Stimulated activated CD8-positive, alpha-beta memory T cell treated with anti-CD3 and anti-CD28 coated beads, Interleukin-4, amount 100 ng/mL, for 1 hour (primary cell): ENCODE measurements at places on chromosomes 3 and 15.
A peak's percentile ranks its signal among the peaks of the same experiment; 100 is the strongest.

- DNase-seq = no peak
These were observed 34.3 kb downstream of the PRR23E start for GRCh38 chr3:127226946-127227842.

GRCh38 chr15:58247855-58248842 lies 110.0 kb downstream of the AQP9 start:
- no peak for DNase-seq

- no peak for DNase-seq
These were observed 577.6 kb upstream of the MDFIC2 start for GRCh38 chr3:70890020-70890394.

GRCh38 chr15:88202231-88202630 lies 54.3 kb downstream of the NTRK3 start:
- no peak for DNase-seq

DNA sequence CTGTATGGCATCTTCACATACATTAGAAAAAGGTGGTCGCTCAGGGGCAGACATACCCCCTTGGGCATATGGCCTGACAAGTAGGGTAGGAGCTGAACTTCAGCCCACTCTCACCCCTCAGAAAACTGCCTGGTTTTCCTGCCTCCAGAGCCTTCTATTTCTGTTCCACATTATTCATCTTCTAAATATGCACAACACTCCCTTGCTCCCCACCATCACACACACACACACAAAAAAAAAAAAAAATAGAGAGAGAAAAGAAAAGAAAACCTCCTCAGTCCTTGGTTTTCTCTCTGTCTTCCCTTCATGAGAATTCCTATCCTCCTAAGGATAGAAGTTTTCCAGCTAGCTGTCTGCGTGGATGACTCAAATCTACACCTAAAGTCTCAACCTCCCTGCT lies 5.6 kb upstream of the ROPN1 start:
- DNase-seq = no peak

DNA sequence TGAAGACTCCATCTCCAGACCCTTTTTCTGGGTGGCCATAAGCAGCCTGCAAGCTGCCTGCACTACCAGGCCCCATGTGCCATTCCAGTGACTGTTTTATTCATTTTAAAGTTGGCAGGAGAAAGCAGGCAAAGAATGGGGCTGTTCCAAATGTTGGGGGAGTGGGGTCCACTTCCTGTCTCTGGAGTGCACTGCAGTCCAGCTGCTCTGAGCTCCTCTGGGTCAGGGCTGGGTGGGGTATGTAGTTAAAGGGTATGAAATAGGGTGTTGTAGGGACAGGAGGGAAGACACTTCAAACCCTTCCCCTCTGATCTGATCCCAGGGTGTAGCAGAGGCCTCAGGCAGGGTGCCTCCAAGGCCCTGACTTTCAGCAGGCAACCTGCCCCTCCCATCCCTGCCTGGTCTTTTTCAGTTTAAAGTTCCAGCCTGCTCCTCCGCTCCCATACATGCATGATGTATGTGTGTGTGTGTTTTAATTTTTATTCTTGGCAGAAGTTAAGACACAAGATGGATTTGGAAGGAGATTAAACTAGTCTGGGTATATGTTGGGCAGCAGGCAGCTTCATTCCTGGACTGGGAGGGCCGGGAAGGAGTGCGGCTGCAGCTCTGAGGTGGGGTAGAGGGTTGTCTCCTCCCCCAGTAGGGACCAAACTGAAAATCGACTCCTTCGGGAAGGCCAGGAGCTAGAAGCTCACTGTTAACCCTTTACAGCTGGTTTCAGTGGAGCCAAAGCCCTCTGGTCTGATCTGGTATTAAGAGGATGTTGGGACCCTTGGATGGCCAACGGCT lies 17.3 kb downstream of the BOC start:
- no peak for DNase-seq

DNA sequence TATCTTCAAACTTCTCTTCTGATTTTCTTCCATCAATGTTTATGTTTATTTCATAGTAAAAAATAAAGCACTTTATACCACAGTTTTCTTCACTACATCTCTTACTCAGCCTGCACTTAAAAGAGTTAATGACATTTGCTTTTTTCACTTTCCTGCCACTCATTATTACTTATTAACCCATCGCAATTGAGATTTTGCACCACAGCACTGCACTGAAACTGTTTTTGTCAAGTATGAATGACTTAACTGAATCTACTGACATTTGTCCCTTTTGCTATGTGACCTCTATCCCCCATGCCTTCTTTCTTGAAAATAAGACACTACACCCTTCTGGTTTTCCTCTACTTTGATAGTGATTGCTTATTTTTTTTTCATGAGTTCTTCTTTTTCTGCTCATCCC lies 739.7 kb upstream of the DPPA4 start:
- no peak for DNase-seq

DNA sequence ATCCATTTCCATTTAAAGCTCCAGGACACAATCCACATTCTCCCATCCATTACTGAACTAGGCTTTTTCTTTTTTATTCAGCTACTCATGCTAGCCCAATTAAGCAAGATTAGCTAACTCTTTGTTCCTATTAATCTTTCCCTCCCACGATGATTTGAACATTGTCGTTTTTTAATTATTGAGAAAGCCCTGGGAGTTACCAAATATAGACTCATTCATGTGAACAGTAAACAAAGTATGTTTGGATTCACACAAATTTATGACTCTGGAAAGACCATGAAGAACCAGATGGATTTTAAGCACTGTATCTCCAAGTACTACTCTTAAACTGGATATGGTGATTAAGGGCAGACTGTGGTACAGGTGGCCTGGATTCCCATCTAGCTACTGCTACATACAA lies 82.2 kb downstream of the STRIT1 start:
- no peak for DNase-seq

- no peak for DNase-seq
These were observed 1505.7 kb upstream of the CADM2 start for GRCh38 chr3:83453056-83453455.

DNA sequence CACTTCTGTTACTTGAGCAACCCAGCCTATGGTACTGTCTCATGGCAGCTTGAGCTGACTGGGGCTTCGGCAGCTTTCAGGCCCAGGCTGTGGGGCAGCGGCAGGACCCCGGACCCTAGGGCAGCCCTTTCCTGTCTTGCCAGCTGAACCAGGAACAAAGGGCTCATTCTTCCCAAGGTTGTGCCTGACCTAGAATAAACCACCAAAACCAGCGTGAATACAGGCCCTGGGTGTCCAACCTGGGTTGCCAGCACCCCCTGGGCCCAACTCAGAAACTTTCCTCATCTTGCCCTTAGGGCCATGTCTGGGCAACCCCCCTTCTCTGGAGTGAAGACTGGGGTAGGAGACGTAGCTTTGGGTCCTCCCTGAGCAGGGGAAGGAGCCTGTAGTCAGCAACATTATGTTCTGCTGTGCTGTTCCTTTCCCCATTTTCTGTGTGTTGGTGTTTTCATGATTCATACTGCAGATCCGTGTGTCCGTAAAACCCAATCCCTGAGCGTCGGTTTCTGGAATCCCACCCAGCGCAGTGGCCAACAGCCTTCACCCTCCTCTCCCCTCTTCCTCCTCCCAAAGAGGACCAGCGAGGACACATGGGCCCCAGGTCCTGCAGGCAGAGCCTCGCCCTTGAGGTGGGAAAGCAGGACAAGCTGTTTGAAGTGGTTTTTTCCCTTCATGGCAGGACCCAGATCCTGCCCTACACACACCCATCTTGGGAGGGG lies 33.5 kb downstream of the TKT start:
- no peak for DNase-seq

DNA sequence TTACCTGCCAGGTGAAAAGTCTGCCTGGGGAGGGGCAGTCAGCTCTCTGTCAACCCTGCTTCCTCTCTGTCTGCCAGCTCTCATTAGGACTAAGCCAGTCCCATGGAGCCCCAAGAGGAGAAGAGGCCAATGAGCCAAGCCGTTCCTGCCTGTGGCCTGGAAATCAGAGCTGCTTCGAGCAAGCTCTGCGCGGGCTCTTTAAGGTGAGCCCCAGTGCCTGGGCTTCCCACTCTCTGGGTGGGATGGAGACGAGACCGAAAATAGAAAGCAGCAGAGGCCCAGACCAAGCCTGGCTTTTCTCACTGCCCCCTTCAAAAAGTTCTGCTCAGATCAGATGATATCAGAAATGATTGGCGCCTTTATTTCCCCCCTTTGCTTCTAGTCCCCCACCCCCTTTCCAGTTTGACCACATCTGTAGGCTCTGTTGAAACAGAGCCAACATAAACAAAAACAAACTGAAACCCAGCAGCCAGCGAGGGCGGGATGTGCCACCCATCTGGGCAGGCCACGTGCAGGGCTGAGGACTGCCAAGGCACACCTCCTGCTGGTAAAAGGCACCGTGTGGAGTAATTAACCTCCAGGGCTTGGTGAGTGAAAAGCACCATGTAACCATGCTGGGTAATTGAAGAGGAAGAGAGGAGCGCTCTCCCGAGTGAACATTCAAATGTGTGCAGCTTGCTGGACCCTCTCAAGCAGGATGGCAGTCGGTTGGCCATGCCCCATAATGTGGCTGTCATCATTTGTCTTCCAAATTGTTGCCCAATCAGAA lies 471.0 kb upstream of the PROK2 start:
- DNase-seq = peak; percentile 9

DNA sequence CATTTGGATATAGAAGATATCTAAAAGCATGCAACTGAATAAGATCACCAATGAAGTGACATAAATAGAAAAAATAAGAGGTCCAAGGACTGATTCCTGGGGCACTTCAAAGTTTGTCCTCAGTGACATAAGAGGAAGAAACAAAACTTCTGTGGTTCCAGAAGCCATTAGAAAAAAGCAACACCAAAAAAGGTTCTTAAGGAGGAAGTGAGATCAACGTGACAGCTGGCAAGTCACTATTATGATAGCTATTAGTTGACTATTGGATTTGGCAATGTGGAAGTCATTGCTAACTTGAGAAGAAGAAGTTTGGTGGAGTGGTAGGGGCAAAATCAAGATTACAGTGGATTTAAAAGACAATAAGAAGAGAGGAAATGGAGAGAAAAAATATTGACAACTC lies 1098.3 kb downstream of the NAALADL2 start:
- no peak for DNase-seq

- no peak for DNase-seq
These were observed 228.6 kb upstream of the IL12A start for GRCh38 chr3:159760046-159760445.

DNA sequence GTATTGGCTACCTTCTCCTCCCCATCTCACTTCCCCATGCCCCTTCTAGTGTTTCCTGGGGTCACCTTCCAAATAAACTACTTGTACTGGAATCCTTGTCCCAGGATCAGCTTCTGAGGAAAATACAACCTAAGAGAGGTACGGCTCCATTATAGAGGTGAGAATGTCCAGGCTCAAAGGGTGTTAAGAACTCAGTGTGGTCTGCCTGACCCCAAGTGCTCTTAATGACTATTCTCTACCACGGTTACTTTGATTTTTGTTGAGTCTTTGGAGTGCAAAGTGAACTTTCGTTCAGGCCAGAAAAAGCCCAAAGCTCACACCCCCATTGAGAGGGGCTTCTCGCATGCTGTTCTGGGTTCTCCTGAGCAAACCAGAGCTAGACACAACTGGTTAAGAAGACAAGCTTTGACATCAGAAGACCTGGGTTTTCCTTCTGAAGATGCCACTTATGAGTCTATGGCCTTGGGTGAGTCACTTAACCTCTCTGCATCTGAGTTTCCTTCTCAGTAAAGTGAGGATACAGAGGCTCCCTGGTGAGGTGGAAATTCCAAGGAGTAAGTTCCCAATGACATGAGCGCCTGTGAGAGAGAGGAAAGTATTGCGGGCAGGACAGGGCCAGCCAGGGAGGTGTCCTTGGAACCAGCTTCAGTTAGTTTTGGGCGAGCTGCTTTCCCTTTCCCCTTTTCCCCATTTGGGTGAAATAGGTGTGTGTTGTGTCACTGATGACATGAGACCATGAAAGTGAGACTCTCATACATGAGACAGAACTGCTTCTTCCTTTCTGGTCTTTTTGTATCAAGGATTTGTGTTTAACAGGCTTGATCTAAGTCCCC lies 475.0 kb upstream of the PROK2 start:
- no peak for DNase-seq

DNA sequence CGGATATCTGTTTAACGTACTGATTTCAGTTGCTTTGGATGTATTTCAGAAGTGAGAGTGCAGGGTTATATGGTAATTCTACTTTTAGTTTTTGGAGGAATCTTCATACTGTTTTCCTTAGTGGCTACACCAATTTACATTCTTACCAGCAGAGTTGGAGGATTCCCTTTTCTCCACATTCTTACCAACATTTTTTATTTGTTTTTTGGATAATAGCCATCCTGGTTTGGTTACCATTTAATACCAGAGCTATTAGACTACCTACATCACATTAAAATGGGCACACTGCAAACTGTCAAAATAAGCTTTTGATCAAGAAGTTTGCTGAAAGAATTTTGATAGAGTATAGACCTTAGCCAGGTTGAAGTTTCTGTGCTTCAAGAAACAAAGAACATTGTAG lies 217.2 kb upstream of the CFAP20DC start:
- DNase-seq = no peak

GRCh38 chr15:88241060-88241459 lies 15.5 kb downstream of the NTRK3 start:
- DNase-seq = no peak

DNA sequence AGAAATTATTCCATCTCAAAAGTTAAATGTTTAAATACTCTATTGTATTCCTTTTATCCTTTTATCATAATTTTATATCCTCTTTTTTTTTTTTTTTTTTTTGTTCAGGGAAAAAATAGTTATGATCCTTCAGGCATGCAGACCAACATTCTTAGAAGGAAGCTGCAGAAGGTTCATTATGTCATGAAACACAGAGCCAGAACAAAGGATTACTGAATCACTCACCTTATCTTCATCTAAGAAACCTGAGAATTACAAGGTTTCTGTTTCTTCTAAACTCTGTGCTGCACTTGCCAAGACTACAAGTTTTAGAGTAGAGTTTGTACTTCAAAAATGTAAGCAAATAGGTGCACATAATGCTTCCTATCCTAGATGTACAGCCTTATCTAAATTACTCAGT lies 3.3 kb downstream of the PLCH1 start:
- no peak for DNase-seq

DNA sequence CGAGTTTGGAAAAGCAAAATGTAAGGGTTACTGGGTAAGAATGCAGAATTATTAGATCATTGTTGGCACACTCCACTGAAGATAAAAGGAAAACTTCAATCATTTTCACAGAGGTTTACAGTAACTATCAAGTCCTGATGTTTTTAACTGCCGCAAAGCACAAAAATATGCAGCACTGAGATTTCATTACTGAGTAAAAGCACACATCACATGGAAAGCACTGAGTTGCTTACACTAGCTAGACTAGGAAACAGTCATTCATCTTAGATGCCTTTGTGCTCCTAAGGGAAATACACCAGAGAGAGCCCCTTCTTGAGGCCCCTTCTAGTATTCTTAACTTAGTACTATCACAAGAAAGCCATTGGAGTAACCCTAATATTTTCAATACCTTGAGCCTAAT lies 11.8 kb upstream of the P2RY1 start:
- no peak for DNase-seq

DNA sequence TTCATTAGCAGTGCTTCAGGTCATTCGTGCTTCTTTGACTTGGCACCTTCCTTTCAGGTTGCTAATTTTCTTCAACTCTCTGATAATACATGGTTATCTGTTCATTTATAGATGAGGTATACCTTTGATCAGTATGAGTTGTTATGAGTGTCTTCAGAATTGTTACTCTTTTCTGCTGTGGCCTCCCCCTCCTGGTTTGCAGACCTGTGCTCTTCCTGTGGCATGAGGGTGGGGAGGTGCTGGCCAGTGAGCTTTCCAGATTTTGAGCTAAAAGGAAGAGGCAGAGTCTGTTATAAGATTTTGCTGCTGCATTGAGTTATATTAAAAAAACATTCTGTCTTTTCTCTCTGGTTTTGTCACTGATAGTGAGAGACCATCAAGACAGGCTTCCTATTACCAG lies 30.8 kb upstream of the GOLGA6L9 start:
- DNase-seq = no peak
